ENCODE measurements at places on chromosomes 5 and 9.
A peak's percentile ranks its signal among the peaks of the same experiment; 100 is the strongest.

- no peaks in the 10 kb centered on the region for H3K4me1 ChIP-seq
- H3K27me3 ChIP-seq: peaks cover 7% of the 10 kb centered on the region
- no peaks in the 10 kb centered on the region for H3K36me3 ChIP-seq
- H3K4me3 ChIP-seq: no peak overlapping the region
- DNase-seq: no peak
- H3K27ac ChIP-seq: no peak overlapping the region
Measured at GRCh38 chr9:87256973-87257372, 240.7 kb upstream of the DAPK1 start.

DNA sequence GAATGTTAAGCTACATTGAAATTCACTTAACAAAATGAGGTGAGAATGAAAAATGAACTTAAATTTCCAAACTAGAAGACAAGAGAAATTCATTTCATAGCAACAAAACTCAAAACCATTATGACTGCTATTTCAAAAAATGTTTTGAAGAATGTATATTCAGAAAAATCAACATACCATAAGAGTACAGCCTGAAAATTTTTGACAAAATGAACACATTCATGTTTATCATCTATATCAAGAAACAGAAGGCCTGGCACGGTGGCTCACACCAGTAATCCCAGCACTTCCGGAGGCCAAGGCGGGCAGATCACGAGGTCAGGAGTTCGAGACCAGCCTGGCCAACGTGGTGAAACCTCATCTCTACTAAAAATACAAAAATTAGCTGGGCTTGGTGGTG is 4.2 kb upstream of the IL6ST start:
- no peak for DNase-seq
- no peak overlapping the region for H3K4me3 ChIP-seq
- H3K27ac ChIP-seq: no peak overlapping the region
- H3K27me3 ChIP-seq: no peaks in the 10 kb centered on the region
- peaks cover 7% of the 10 kb centered on the region for H3K36me3 ChIP-seq

DNA sequence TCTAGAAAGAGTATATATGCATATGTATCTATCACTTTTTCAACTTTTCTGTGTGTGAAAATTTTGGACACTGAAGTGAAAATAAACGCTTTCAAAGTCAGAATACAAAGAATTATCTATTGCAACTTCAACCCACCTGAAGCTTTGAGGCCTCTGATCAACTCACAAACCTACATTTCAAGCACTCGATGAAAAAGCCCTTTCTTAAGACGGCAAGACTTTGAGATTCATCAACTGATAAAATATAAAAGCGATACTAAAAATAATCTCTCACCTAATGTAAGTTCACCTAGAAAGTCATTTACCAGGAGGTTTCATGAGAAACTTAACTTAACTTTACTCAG is 1.2 kb downstream of the GOLPH3 start:
- H3K4me1 ChIP-seq: peaks cover 44% of the 10 kb centered on the region
- H3K27me3 ChIP-seq: no peaks in the 10 kb centered on the region
- no peak for DNase-seq
- H3K4me3 ChIP-seq: peak overlapping the region; percentile 99
- peaks cover 65% of the 10 kb centered on the region for H3K36me3 ChIP-seq
- peak overlapping the region; percentile 98 for H3K27ac ChIP-seq

DNA sequence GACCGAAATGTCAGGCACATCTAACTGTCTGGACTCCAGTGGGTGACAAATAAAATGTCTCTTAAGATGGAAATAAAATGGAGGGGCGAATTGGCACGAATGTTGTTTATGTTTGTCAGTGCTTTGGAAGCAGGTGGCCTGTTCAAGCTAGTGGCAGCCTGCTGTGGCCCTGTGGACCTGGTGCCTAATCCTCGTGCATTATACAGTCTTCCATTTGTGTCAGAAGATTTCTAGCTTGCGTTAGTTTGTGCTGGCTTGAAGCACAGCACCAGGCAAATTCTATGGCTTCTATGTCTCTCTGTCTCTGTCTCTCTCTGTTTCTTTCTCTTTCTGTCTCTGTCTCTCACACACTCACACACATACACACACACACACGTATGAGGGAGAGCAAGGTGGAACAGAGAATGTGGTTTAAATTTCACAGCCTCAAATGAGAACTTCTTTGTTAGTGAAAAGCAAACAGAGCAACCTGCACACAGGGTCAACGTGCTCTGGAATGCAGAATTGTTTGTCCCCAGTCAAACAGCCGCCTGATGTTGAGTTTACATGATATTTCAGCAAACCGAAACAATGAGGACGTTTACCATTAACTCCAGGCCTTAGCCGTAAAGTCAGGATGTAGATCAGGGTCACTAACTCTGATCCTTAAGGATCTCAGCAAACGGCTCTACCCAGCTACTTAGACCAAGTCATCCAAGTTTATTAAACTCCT is 39.0 kb upstream of the CD180 start:
- DNase-seq: no peak
- no peak overlapping the region for H3K4me3 ChIP-seq

DNA sequence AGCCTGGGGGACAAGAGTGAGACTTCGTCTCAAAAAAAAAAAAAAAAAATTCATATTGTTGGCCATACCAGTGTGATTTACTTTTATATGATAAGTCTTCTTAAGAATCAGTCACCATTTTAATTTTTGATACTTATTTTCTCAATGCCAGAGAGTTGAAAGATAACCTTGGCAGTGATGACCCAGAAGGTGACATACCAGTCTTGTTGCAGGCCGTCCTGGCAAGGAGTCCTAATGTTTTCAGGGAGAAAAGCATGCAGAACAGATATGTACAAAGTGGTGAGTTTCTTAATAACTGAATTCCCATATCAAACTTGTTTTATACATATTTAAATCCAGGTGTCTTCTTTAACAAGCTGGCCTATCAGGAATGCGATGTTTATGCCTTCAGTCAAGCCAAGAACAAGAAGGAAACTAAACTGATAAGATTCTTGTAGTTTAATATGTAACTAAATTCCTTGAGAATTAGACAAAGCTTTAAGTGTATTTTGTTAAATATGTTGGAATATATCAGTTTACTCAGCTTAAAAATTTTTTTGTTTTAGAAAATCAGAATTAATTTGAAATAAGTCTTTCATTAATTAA is 81.5 kb downstream of the NIPBL start:
- H3K4me3 ChIP-seq: no peak overlapping the region
- H3K27me3 ChIP-seq: no peaks in the 10 kb centered on the region
- DNase-seq: no peak
- H3K4me1 ChIP-seq: peaks cover 8% of the 10 kb centered on the region

GRCh38 chr9:21565155-21565554 is 83.0 kb upstream of the IFNE start:
- H3K36me3 ChIP-seq: no peaks in the 10 kb centered on the region
- no peak overlapping the region for H3K4me3 ChIP-seq
- H3K27ac ChIP-seq: no peak overlapping the region

GRCh38 chr5:148978370-148979082 is 84.3 kb downstream of the SH3TC2 start:
- no peaks in the 10 kb centered on the region for H3K36me3 ChIP-seq
- H3K27ac ChIP-seq: no peak overlapping the region
- H3K4me3 ChIP-seq: no peak overlapping the region

DNA sequence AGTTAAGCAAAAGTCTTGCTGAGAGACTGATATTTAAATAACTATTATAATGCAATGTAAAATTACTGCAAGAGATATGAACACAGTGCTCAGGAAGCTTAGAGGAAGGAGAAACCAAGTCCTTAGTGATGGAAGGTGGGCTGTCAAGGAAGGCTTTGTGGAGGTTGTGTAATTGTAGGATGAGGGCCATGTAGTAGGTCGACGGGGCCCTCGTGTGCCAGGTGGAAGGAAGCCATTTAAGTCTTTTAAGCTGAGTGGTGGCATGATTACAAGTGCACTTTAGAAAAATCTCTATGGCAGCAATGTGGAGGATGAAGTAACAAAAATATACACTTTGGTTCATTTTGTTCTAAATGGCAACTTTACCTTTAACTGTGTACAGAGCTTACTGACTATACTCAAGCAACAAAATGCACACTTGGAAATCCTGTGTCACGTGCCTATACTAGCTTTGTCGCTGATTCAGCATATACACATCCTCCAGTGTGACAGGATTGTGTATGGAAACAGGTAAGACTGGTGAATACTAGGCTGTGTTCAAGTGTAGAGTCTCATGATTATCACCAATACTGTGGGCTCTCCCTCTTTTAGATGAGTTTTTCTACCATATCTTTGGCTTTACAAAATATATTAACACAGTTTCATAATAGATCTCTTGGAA is 78.6 kb downstream of the TMC1 start:
- no peak overlapping the region for H3K27ac ChIP-seq
- peaks cover 9% of the 10 kb centered on the region for H3K4me1 ChIP-seq
- no peaks in the 10 kb centered on the region for H3K36me3 ChIP-seq

DNA sequence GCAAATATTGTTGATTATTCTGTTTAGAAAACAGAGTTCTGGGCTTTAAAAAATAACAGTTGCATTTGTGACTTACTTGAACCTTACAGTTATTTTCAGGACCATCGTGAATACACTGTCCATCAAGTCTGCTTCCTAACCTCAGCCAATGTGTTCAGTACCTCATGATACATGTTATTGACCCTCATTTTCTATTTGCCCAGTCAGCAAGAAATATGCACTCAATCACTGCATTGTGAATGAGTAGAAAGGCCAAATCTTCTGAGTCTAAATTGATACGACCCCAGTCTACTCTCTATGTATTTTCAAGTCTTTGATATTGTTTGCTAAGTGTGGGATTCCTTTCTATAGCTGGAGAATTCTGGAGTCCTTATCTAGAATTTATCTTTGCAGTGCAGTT is 156.2 kb downstream of the RAB3C start:
- no peaks in the 10 kb centered on the region for H3K36me3 ChIP-seq
- no peaks in the 10 kb centered on the region for H3K4me1 ChIP-seq
- no peak overlapping the region for H3K4me3 ChIP-seq
- DNase-seq: no peak

DNA sequence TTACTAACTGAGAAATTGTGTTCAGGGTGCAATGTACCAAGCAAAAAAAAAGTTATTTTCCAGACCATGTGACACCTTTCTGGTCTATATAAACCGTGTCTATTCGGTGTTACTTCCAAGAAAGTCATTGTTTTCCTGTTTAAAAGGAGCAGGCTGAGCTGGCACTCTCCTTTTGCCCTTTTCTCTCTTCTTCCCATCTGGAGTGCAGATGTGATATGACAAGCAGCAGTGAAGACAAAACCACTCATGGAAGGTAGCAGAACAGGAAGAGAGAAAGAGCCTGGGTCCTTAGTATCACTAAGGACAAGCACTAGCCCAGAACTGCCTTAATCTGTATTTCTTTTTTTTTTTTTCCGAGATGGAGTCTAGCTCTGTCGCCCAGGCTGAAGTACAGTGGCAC is 25.6 kb downstream of the LYRM7 start:
- no peak for DNase-seq
- H3K27ac ChIP-seq: no peak overlapping the region
- H3K27me3 ChIP-seq: no peaks in the 10 kb centered on the region
- H3K4me3 ChIP-seq: no peak overlapping the region
- H3K4me1 ChIP-seq: peaks cover 15% of the 10 kb centered on the region

DNA sequence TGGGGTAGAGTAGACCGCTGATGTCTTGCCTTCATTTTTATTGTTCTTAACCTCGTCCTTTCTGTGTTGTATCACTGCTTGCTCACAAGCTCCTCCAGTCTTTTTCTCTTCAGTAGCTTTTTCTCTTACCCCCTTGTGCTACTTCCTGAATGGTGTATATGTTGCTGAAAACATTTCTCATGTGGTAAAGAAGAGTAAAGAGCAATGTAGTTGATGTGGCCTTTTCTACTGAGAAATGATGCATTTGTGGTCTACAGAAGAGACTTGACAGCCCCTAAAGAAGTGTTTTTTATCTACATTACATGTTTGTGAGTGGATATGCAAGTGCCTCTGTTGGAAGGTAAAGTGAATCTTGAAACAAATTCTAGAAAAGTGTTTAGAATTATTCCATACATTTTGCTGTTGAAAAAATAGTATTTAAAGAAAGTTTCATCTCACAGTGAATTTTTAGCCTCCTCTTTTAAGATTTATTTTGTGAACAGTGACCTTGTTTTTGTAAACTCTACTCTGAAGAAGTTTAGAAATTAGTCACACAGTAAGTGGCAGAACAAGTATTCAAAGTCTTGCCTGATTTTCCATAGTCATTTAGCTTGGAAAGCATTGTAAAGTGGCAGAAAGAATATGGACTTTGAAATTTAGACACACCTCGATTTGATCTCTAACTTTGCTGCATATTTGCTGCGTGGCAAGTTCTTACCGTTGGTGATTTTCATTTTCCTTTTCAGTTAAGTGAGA is 17.4 kb downstream of the CDC42SE2 start:
- peak overlapping the region; percentile 72 for H3K4me3 ChIP-seq
- peaks cover 93% of the 10 kb centered on the region for H3K4me1 ChIP-seq
- H3K27ac ChIP-seq: peak overlapping the region; percentile 93
- no peaks in the 10 kb centered on the region for H3K27me3 ChIP-seq

- no peaks in the 10 kb centered on the region for H3K36me3 ChIP-seq
- no peak overlapping the region for H3K4me3 ChIP-seq
- no peak overlapping the region for H3K27ac ChIP-seq
- no peaks in the 10 kb centered on the region for H3K4me1 ChIP-seq
- H3K27me3 ChIP-seq: peaks cover 17% of the 10 kb centered on the region
Measured at GRCh38 chr9:114060070-114060469, 18.0 kb downstream of the AMBP start.

All from activated T-cell treated with anti-CD3 and anti-CD28 coated beads, Interleukin-2, amount 50 U/mL, for 24 hours (primary cell).